Stimulated activated CD8-positive, alpha-beta memory T cell treated with anti-CD3 and anti-CD28 coated beads, Interleukin-15, amount 100 ng/mL, for 24 hours (primary cell): ENCODE measurements at places on chromosomes 11 and 22.

DNA sequence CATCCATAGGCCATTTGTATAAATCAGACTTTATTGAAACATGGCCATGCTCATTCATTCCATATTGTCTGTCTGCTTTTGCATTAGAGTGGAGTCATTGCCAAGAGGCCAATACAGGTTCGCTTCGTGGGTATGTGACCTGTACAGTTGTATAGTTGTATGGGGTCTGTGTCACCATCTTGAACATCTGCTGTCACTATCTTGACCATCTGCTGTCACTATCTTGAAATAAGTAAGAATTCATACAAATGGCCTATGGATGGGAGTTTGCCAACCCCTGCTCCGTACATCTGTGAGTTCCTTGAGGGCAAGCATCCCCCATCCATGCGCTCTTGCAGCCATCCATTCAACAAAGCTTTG lies 44.4 kb upstream of the ANO1 start:
- no peak for DNase-seq

DNA sequence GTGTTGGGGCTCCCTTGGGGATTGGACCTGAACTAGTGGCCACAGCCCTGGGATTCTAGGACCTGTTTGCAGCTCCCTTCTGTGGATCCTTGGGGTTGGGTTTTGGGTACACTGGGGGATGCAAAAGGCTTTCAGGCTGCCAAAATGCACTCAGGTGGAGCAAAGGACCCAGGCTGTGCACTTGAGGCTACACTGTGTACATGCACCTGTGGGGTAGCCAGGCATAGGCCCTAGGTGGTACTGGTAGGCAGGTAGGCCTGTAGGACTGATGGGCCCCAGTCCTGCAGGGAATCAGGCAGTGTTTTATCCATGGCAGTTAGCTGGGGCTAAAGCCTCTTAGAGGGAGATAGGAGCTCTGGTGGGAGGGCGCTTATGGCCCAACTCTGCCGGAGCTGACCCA lies 542.3 kb downstream of the LUZP2 start:
- DNase-seq: no peak

DNA sequence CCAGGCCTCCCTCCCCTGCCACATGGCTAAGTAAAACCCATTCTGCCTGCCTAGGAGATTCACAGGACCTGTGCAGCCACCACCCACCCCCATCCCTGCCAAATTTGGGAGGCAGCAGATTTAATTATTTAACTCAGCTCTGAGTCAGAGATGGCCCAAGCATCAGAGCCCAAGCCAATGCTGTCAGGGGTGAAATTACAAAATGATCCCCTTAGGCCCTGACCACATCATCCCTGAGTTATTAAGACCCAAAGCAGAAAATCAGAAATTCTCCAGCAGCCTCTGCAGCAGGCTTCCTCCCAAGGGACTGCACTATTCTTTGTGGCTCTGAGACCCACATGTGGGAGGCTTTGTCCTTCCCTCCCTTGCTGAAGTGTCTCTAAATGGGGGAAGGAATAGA lies 52.8 kb upstream of the RRAS2 start:
- DNase-seq: no peak

GRCh38 chr22:49811020-49811791 lies 16.5 kb downstream of the BRD1 start:
- DNase-seq: no peak

GRCh38 chr11:69131644-69132300 lies 24.0 kb upstream of the SMIM38 start:
- DNase-seq: no peak

DNA sequence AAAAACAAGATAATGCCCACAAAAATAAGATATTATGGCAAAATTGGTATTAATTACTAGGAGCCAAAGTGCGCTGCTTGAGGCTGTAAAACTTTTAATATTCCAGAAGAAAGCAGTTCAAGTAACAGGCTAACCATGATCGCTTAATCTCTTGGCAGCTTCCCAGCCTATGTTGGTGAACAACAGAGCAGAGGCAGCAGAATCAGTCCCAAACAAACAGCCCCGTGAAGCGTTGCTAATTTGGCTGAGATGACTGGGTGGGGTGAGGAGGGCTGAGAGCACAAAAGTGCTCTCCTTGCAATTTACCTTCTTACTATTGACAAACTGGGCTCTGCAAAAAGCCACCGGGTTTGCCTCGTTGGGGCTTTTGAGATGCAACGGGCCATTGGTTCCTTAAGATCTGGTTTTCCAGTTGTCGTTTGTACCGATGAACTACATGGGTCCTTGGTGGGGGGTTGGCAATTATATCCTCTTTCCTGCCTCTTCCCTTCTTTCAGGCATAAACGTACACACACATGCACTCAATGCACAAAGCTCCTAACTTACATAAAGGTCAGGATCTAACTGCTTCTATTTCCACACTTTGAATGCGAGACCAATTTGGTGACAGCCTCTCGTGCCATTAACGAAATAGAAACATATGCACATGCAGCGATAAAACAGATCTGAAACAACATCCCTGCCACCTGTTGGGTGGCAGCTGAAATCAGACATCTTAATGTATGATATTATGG lies 407.6 kb upstream of the CADM1 start:
- DNase-seq: no peak
